ENCODE measurements at places on chromosomes 16 and 17.

GRCh38 chr16:6099102-6099501 is 1001.5 kb upstream of the EEF2KMT start:
- no peak for DNase-seq

- DNase-seq = no peak
These were observed 5.8 kb downstream of the EPN2 start for GRCh38 chr17:19242926-19243325.

DNA sequence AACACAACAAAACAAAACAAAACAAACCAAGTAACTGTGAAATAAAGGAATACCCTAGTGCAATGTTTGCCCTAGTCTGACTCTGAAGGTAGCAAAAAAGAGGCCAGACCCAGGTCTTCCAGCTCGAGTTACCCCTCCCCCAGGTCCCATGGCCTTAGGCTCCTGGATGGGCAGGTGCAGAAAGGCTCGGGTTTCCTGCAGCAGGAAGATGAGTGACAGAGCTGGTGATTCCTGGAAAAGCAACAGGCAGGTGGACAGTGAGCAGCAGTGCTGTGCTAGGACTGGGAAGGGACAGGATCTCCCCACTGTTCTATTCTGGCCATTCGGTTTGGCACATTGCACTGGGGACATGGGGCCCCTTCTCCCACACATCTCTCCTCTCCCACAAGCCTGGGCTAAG is 42.9 kb upstream of the MRTFB start:
- no peak for DNase-seq

GRCh38 chr17:61514491-61514890 is 62.3 kb downstream of the TBX4 start:
- no peak for DNase-seq

DNA sequence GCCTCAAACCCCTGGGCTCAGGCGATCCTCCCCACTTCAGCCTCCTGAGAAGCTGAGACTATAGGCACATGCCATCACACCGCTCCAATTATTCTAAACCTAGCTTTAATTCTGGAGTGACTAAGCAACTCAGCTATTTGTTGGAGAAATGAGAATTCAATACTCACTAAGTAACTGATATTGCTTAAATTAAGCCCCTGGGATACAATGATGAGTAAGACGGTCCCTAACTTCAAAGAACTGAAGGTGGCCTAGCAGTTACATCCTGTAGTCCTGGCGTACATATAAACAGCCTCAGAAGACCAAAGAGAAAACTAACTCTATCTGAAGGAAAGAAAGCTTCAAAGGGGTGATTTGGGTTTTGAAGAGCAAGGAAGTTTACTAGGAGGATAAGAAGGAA is 25.0 kb downstream of the XPO6 start:
- DNase-seq = no peak

GRCh38 chr17:15954222-15954621 is 9.3 kb downstream of the ADORA2B start:
- DNase-seq = peak; percentile 47

GRCh38 chr16:58699151-58699550 is 14.6 kb upstream of the SLC38A7 start:
- DNase-seq = no peak

DNA sequence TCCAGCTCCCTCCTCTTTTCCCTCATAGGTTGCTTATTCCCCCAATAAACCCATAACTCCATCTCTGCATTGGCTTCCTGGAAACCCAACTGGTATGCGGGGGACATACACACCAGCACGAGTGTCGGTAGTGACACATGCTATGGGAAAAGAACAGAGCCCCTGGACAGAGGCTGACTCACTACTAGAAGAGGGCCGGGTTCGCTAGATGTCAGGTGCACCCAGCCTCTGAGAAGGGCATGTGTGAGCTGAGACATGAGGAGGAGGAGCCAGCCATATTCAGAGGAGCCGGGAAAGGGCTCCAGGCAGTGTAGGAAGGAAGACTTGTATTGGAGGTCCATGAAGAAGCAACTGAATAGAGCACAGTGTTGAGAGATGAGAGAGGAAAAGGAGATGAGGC is 241.1 kb downstream of the SOX9 start:
- no peak for DNase-seq

DNA sequence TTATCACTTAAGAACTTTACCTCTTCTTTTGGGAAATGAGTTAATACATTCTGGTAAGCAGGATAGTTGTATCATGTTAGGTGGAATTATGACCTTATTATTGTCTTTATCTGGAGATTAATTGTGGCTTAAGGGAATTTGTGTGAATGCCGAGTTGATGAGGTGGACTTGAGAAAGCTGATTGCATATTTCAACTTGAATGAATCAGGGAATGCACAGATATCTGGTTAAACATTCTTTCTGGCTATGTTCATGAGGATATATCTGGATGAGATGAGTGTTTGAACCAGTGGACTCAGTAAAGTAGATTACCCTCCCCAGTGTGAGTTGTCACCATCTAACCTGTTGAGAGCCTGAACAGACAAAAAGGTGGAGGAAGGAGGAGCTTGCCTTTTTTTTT is 326.1 kb upstream of the GOT2 start:
- peak; percentile 3 for DNase-seq

- DNase-seq = no peak
These were observed 5.3 kb upstream of the C16orf74 start for GRCh38 chr16:85755929-85756768.

- no peak for DNase-seq
These were observed 118.4 kb upstream of the HSBP1 start for GRCh38 chr16:83689385-83689831.

GRCh38 chr17:28466001-28466400 is 7.4 kb upstream of the SLC13A2 start:
- no peak for DNase-seq

- DNase-seq = no peak
These were observed 4.3 kb upstream of the WIPI1 start for GRCh38 chr17:68461589-68461988.

GRCh38 chr16:25692742-25693508 is 1.2 kb downstream of the HS3ST4 start:
- no peak for DNase-seq

GRCh38 chr16:47780213-47780875 is 319.2 kb downstream of the PHKB start:
- DNase-seq = no peak

GRCh38 chr16:56980792-56981724 is 8.3 kb upstream of the NLRC5 start:
- DNase-seq = no peak

DNA sequence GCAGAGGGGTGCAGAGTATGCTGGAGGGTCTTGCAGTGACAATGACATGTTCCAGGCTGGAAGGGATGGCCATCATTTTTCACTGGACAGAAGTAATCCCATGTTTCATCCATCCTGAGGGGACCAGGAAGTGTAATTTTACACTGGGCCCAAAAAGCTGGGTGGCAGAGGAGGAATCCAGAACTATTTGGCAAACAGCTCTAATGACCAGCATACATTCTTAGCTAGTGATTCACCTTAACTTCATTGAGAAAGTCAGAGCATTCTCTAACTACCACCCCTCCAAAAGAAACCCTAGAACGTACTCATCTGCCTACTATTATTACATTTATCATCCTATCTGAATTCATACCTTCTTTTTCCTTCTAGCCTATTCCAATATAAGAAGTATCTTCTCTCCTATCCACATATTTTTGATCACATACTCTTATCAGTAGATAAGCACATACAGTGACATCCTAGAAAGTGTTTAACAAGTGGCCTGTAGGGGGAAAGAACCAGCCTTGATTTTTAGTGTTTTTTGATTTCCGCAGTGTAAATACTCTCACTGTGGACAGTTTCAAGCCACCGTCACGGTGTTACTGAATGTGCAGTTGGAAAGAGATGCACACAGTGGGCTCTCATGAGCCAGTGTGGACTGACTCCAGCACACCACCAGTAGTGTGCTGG is 118.1 kb downstream of the FTO start:
- DNase-seq = peak; percentile 16

- DNase-seq = no peak
These were observed 58.1 kb upstream of the ADORA2B start for GRCh38 chr17:15886804-15887203.

GRCh38 chr16:88534638-88535190 is 35.5 kb upstream of the ZC3H18 start:
- DNase-seq = peak; percentile 71

- no peak for DNase-seq
These were observed 12.5 kb downstream of the TLCD2 start for GRCh38 chr17:1697681-1698080.

All from A549 (cell line).